ENCODE measurements at places on chromosomes 11 and 22.
A peak's percentile ranks its signal among the peaks of the same experiment; 100 is the strongest.

DNA sequence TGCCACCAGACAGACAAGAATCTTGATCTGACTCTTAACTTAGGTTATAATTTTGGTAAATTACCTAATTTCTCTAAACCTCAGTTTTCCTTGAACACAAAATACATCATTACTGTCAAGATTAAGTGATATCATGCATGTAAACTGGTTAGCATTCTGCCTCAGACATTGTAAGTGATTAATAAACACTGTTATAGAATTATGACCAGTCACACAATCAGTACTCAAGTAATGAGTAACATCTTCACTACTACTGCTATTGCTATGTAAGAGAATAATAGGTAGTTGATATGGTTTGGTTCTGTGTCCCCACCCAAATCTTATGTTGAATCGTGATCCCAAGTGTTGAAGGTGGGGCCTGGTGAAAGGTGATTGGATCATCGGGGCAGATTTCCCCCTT, 218.9 kb downstream of the SBF2 start:
- DNase-seq, result no peak

GRCh38 chr11:22869325-22869724, 9.1 kb upstream of the CCDC179 start:
- DNase-seq, result no peak

DNA sequence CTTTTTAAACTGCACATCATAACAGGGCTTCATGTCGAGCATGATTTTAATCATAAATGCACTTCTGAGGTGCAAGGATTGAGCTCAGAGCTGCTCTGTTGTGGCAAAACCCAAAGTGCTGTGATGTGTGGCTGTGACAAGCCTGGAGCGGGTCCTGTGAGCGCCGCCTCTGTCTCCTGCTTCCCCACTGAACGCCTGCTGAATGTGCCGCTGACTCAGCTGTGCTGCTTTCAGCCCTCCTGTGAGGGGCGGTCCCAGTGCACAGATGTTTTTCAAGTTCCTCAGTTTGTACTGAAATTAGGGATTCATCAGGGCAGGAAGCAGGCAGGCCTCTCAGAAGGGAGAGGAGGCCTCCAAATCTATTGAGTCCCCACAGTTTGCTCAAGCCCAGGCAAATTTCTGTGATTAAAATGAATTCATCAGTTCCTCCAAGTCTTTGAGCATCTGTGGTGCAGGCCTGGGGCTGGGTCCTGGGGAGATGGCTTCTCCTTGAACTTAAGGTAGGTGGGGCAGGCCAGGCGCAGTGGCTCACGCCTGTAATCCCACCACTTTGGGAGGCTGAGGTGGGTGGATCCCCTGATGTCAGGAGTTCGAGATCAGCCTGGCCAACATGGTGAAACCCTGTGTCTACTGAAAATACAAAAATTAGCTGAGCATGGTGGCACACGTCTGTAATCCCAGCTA, 3.0 kb upstream of the GTSE1 start:
- peak; percentile 93 for DNase-seq

- no peak for DNase-seq
Measured at GRCh38 chr11:6856871-6857270, 6.0 kb upstream of the OR10A2 start.

- no peak for DNase-seq
Measured at GRCh38 chr11:26719289-26719973, 2.4 kb downstream of the SLC5A12 start.

- peak; percentile 82 for DNase-seq
Measured at GRCh38 chr11:44955015-44955738, 4.5 kb upstream of the TP53I11 start.

DNA sequence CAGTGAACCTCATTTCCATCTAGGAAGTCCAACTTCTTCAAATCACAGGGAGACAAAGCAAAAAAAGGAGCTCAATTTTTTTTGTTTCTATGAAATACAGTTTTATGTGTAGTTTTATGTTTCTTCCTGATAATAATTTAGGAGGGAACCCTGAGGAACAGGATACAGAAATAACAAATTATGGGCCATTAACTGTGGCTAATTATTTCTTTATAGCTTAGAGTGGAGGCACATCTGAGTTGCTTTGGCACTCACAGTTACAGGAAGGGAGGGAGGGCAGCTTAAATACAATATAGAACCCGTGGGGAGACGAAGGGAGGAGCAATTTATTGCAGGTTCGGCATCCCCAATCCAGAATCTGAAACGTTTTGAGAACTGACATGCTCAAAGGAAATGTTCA, 37.1 kb upstream of the HORMAD2 start:
- DNase-seq, result no peak

DNA sequence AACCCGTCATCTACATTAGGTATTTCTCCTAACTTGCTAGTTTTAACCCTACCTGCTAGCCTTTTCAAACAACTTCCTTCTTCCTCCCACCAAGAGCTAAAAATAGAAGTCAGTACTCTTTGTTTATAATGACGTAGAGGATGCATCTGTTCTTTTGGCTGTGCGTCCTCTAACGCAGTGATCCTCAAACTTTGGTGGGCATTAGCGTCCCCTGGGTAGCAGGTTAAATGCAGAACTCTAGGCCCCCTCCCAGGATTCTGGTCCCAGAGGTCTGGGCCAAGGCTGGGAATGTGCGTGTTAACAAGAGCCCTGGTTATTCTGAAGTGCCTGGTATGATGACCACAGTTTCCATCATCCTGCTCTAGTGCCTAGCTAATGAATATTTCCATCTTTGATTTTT, 67.6 kb downstream of the BARX2 start:
- no peak for DNase-seq

DNA sequence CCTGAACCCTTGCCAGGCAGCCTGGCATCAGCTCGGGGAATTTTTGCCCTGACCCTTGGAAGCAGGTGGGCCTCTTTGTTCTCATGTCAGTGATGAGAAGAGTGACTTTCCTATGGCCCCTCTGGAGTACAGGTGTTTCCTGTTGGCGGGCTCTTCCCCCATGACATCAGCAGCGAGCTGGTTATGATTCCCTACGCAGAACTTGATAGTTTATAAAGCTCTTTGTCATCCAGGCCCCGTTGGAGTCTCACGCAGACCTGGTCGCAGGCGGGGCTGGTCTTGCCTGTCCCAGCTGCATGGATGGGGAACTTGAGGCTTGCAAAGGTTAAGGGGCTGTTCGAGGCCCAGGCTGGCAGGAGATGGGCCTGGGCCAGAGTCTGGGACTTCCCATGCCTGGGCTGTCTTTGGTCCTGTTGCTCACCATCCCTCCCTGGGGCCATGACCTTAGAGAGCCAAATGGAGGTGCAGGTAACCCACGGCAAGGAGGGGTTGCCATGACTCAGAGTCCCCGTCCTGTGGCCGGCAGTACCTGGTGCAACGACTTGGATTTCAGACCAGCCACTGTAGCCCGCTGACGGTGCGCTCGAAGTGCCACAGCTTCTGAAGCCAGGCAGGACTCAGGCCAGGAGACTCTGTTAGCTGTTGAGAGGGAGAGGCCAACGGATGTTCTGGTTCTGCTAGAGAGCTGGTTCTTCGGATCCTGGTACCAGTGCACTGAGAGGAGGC, 45.9 kb upstream of the PPP6R3 start:
- no peak for DNase-seq

GRCh38 chr22:49574881-49575702, 252.6 kb downstream of the BRD1 start:
- no peak for DNase-seq

GRCh38 chr22:50665738-50666137, 6.9 kb upstream of the SHANK3 start:
- no peak for DNase-seq

GRCh38 chr11:116842117-116842516, 4.7 kb upstream of the APOA1 start:
- no peak for DNase-seq
